AG09309 (cell line): ENCODE measurements at places on chromosomes 4 and X.

DNA sequence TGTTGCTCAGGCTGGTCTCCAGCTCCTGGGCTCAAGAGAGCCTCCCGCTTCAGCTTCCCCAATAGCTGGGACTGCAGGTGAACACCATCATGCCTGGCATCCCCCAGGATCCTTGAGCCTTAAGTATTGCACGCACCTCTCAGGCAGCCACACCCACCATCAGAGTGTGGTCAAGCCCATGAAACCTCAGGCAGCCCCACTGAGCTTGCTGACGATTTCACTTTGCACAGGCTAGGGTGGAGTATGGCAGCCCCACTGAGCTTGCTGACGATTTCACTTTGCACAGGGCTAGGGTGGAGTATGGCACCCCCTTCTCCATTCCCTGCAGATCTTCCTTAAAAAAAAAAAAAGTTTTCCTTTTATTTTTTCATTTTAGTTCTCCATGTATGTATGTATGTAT is 57.2 kb downstream of the RHOXF2B start:
- DNase-seq = no peak

- peak; percentile 44 for DNase-seq
Observed at GRCh38 chr4:30948653-30949052, 228.5 kb downstream of the PCDH7 start.

DNA sequence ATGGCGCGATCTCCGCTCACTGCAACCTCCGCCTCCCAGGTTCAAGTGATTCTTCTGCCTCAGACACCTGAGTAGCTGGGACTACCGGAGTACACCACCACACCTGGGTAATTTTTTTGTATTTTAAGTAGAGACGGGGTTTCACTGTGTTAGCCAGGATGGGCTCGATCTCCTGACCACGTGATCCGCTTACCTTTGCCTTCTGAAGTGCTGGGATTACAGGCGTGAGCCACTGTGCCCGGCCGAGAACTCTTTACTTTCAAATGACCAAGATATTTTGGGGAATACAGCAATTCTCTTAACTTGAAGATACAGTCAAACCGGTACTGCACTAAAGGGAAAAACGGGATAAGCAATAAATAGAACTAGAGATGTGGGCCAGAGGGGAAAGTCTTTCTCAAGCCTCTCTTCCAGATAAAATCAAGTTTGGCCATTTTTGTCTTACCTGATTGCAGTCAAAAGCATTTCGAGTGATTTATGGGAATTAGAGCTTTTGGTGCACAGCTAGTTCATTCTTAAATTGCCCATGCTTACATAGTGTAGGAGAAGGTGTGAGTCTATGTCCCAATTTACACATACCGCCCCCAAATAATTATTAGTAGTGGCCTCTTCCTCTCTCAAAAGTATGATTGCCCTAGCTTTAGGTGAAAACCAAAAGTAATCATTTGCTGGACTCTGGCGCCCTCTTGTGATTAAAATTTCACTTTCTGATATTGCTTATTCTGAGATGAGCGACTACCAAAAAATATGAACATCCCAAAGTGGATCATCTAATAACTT is 53.2 kb upstream of the ABCG2 start:
- DNase-seq = no peak

- peak; percentile 4 for DNase-seq
Observed at GRCh38 chrX:22748093-22748999, 251.4 kb upstream of the DDX53 start.

GRCh38 chr4:7029212-7029611 is 14.0 kb upstream of the TADA2B start:
- no peak for DNase-seq

- no peak for DNase-seq
Observed at GRCh38 chr4:3484057-3484973, 21.2 kb downstream of the DOK7 start.

GRCh38 chr4:172992648-172993378 is 175.8 kb upstream of the GALNT7 start:
- no peak for DNase-seq

GRCh38 chrX:53587795-53588420 is 98.6 kb downstream of the HUWE1 start:
- DNase-seq = no peak

GRCh38 chr4:71630803-71631202 is 153.1 kb downstream of the GC start:
- DNase-seq = no peak

- DNase-seq = no peak
Observed at GRCh38 chr4:24000470-24000831, 110.6 kb upstream of the PPARGC1A start.

- no peak for DNase-seq
Observed at GRCh38 chr4:129379429-129379828, 283.5 kb downstream of the C4orf33 start.

DNA sequence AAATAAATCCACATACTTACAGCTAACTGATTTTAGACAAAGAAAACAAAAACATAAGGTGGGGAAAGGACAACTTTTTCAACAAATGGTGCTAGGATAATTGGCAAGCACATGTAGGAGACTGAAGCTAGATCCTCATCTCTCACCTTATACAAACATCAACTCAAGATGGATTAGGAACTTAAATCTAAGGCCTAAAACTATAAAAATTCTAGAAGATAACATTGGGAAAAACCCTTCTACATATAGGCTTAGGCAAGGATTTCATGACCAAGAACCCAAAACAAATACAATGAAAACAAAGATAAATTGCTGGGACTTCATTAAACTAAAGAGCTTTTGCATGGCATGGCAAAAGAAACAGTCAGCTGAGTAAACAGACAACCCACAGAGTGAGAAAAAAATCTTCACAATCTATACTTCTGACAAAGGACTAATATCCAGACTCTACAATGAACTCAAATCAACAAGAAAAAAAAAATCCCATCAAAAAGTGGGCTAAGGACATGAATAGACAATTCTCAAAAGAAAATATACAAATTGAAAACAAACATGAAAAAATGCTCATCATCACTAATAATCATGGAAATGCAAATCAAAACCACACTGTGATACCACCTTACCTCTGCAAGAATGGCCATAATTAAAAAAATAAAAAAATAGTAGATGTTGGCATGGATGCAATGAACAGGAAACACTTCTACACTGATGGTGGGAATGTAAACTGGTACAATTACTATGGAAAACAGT is 14.1 kb upstream of the AFP start:
- DNase-seq = no peak

- DNase-seq = peak; percentile 59
Observed at GRCh38 chrX:10450229-10450958, 170.0 kb downstream of the MID1 start.

- DNase-seq = no peak
Observed at GRCh38 chr4:42320822-42321388, 76.4 kb upstream of the SHISA3 start.

DNA sequence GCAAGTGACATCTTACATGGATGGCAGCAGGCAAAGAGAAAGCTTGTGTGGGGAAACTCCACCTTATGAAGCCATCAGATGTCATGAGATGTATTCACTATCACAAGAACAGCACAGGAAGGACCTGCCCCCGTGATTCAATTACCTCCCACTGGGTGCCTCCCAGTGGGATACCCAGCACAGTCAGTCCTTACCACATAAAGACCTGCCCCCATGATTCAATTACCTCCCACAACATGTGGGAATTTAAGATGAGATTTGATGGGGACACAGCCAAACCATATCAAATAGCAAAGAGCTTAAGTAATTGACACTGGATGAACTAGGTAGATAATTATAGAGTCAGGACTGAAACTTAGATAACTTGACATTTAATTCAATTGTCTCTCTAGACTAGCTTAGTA is 85.6 kb downstream of the SLIT2 start:
- no peak for DNase-seq

DNA sequence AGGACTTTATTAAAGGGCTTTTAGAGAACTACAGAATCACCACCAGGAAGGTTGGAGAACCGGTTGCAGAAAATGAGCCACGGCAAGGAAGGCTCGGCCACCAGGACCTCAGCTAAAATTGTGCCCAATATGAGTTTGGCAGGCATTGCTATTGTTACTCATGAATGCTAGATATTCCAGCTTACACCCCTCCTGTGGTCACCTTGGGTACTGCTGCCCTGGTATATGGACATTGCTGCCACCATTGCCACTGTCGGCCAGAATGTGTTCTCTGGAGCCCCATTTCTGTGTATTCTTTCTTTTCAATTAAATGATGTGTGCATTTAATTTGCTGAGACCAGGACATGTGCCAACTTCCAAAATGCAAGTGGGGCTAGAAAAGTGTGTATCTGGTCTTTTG is 626.7 kb upstream of the BOD1L1 start:
- no peak for DNase-seq

- no peak for DNase-seq
Observed at GRCh38 chr4:609400-610050, 15.8 kb upstream of the PDE6B start.

- no peak for DNase-seq
Observed at GRCh38 chr4:145822181-145822580, 116.4 kb downstream of the ZNF827 start.

DNA sequence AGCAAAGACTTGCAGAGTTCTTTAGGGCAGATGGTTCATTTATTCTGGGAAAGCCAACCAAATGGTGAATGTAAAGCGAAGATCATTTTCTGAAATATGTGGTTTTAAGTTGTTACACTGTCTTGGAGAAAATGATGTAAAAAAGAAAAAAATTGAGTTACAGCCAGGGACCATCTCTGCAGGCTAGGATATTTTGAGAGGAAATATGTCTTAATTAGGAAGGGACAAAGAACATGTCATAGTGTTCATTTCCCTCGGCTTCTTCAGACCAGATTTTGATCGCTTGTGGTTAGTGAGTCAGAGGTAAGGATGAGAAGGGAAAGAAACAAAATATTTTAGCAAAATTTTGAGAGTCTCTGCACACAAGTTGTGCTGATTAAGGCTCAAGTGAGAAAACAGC is 59.0 kb upstream of the C1QTNF7 start:
- no peak for DNase-seq

DNA sequence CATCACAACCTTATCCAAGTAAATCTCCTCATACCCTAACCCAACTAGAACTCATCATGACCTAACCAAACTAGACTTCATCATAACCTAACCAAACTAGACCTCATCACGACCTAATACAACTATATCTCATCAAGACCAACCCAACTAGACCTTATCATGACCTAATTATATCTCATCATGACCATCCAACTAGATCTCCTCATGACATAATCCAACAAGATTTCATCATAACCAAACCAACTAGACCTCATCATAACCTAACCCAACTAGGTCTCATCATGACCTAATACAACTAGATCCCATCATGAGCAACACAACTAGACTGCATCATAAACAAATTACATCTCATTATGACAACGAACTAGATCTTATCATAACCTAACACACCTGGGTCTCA is 86.4 kb downstream of the DHRSX start:
- DNase-seq = no peak

GRCh38 chr4:79425586-79425985 is 17.6 kb upstream of the GK2 start:
- no peak for DNase-seq

DNA sequence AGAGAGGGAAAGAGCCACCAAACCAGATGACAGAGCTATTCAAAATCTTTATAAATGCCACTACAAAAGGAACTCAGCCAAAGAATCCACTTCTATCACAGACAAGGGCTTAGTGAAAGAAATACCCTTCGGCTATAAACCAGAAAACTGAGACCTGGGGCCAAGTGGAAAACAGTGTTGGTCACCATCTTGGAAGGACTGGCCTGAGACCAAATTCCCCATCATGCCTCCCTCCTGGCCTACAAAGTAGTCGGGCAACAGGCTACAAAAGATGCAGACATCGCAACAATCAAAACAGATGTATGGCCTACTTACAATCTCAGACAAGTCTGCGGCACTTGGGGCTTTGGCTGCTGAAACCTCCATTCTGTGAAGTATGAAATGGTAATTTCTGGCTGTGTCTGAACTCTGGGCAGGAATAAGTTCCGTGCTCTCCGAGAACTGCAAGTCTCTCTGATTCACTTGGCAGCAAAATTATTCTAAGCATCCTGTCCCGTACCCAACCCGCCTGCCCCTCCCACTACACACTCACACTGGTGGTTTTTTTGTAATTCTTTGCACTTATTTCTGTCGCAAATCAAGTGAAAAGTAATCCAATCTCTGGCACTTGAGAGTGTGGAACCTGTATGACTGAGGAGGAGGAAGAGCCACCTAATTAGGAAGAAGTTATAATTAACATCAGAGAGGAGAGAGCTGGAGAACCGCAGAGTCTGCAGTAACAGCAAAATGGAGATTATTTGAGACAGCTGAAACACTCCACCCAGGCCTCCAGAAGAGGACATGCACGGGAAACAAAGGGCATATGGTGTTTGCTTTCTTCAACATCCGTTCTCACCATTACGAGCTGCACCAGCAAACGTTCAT is 87.8 kb downstream of the SH3KBP1 start:
- no peak for DNase-seq

DNA sequence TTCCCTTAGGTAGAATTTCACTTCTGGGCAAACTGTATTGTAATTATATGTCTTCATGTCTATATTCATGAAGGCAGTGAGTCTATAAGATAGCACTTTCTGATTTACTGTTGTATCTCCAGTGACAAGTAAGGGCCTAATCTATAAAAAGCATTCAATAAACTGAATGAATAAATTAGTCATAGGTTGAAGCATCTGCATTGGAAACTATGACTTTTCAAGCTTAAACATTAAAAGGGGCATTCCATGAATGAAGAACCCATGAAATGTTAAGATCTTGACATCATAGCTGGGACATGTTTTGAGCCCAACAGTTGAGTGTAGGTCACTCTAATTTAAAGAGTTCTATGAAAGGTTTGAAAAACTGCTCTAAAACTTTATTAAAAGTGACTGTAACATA is 159.3 kb upstream of the LCORL start:
- no peak for DNase-seq

DNA sequence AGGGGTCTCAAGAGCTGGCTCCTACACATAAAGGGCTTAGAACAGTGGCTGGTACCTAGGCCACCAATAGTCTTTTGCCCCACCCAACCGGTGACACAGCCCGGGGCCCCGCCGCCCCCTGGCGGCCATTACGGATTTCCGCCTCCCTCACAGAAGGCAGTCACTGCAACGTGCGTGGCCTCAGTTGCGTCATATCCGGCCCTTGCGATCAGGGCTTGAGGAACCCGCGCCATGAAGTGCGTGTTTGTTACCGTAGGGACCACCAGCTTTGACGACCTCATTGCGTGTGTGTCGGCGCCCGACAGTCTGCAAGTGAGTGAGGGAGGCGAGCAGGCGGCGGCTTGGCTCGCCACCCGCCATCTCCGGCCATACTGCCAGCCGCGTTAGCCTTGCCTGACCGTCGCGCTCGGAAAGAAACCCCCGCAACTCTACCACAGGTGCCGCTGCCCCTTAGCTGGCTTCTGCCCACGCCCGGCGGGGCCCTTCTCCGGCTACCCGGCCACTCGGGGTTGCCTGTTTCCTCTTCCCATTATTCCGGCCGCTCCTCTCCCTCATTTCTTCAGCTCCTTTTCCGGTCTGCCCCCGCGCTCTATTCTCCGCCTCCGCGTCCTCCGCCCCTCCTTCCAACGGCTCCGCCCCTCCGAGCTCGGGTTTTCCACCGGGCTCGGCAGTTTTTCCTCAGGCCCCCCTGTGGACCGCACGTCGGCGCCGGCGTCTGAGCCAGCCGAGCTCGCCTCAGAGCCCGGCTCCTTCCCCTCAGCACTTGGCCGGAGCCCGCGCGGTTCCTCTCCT is at the start of gene ALG13:
Gene ALG13 (plus strand): TSS at position 183 of the 792 bp plus-strand sequence. CDS start 49 bp downstream, at position 232.
- DNase-seq = peak; percentile 67
